ENCODE measurements at places on chromosomes 6 and 20.

DNA sequence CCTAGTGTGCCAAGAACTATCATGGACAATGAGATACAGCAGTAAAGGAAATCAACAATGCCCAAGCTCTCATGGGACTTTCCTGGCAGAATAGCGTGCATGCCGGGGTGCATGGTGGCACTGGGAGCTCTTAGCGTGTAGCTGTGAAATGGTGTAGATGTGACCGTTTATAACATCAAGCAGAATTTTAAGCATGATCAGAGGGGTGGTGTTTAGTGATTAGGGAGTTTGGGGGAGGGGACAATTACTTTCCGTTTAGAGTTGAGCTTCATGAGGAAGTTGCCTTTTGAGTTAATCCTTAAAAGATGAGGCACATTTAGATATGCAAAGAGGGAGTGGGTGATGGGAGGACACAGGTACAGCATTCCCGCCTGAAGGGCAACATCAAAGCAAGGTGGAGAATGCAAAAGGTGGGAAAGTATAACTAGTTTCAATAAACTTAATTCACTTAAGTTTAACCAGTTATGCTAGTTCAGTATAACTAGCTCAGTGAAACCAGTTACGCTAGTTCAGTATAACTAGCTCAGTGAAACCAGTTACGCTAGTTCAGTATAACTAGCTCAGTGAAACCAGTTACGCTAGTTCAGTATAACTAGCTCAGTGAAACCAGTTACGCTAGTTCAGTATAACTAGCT, 661.6 kb downstream of the QKI start:
- no peak for DNase-seq

DNA sequence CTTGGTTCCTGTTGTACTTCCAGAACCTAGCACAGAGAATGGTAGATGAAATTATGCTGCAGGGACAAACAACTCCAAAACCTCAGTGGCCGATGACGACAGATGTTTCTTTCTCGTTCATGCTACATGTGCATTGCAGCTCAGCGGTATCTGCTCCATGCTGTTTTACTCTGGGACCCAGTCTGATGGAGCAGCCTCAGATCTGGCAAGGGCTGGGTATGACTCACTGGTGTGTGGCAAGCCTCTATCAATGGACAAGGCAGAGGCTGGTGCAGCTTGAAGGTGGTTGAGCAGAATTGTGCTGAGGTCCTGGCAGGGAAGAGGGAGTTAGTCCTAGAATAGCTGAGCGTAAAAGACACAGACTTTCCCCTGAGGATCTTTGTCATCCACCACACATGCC, 10.3 kb upstream of the BLCAP start:
- peak; percentile 48 for DNase-seq

GRCh38 chr20:22180244-22180643, 404.1 kb downstream of the FOXA2 start:
- no peak for DNase-seq

GRCh38 chr6:43771858-43772680, 2.1 kb downstream of the VEGFA start:
- DNase-seq: peak; percentile 50

- peak; percentile 11 for DNase-seq
Measured at GRCh38 chr20:5364136-5364821, 47.5 kb upstream of the PROKR2 start.

DNA sequence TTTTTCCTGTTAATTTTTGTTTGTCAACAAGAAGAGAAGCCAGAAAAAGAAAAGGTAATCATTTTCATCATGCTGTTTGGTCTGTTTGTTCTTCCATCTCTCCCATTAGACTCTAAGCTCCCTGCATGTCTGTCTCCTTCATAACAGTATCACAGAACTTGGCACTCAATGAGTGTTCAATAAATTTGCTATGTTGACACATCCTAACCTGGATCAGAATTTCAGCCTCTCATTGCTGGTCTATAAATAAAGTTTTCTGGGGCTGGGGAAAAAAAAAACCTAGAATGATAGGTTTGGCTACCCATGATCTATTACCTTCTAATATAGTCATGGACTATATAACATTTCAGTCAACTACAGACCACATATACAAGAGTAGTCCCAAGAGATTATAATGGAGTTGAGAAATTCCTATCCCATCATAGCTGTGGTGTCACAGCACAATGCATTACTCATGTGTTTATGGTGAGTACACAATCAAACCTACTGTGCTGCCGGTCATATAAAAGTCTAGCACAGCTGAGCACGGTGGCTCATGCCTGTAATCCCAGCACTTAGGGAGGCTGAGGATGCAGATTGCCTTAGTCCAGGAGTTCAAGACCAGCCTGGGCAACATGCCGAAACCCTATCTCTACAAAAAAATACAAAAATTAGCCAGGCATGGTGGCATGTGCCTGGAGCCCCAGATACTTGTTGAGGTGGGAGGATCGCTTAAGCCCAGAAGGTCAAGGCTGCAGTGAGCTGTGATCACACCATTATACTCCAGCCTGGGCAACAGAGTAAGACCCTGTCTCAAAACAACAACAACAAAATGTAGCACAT, 5.9 kb downstream of the NUDT3 start:
- DNase-seq: peak; percentile 96

DNA sequence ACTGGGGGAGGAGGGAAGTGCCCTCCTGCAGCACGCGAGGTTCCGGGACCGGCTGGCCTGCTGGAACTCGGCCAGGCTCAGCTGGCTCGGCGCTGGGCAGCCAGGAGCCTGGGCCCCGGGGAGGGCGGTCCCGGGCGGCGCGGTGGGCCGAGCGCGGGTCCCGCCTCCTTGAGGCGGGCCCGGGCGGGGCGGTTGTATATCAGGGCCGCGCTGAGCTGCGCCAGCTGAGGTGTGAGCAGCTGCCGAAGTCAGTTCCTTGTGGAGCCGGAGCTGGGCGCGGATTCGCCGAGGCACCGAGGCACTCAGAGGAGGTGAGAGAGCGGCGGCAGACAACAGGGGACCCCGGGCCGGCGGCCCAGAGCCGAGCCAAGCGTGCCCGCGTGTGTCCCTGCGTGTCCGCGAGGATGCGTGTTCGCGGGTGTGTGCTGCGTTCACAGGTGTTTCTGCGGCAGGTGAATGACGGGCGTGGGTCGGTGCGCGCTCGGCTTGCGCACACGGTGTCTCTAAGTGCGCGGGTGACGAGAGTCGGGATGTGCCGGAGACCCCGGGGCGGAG, at the start of gene CDKN1A:
Gene CDKN1A (plus strand): TSS at position 227 of the 555 bp plus-strand sequence. CDS start 5,388 bp downstream, outside the sequence.
- peak; percentile 86 for DNase-seq

- DNase-seq: no peak
Measured at GRCh38 chr20:40583205-40583604, 105.8 kb downstream of the MAFB start.

DNA sequence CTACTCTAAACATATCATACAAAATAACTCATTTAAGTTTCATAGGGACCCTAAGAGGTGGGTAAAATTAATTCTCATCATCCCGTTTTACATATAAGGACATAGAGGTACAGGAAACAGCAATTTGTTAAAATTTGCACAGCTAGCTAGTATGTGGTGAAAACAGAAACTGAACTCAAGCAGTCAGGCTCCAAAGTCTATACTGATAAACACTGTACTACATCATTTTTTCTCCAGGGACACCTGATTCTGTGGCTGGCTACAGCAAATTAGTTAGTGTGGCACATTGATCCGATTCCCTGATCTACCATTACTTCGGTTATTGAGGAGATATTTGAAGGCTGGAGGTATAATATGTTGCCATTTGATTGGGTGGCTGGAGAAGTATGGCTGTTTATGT, 36.2 kb upstream of the E2F3 start:
- DNase-seq: no peak

GRCh38 chr6:144510859-144511258, 225.7 kb downstream of the UTRN start:
- no peak for DNase-seq

GRCh38 chr6:158153576-158153975, 14.5 kb downstream of the SERAC1 start:
- DNase-seq: no peak

Measured in fibroblast of skin of right biceps (primary cell).